ENCODE measurements at places on chromosomes 6 and 20.

GRCh38 chr20:49490689-49491088 lies 8.2 kb upstream of the KCNB1 start:
- DNase-seq: no peak

- no peak for DNase-seq
Observed at GRCh38 chr6:84575264-84575663, 189.1 kb downstream of the TBX18 start.

DNA sequence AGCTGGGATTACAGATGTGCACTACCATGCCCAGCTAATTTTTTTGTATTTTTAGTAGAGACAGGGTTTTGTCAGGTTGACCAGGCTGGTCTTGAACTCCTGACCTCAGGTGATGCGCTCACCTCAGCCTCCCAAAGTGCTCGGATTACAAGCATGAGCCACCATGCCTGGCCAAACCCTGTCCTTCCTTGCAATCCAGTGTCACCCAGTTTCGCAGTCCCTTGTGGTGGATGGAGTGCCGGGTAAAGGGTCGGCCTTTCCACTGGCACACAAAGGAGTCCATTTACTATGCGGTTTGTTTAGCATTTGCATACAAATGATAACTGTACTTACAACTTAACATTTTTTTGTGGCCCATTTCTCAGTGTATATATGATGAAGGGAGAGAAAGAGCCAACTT lies 99.3 kb upstream of the TIAM2 start:
- DNase-seq: no peak

DNA sequence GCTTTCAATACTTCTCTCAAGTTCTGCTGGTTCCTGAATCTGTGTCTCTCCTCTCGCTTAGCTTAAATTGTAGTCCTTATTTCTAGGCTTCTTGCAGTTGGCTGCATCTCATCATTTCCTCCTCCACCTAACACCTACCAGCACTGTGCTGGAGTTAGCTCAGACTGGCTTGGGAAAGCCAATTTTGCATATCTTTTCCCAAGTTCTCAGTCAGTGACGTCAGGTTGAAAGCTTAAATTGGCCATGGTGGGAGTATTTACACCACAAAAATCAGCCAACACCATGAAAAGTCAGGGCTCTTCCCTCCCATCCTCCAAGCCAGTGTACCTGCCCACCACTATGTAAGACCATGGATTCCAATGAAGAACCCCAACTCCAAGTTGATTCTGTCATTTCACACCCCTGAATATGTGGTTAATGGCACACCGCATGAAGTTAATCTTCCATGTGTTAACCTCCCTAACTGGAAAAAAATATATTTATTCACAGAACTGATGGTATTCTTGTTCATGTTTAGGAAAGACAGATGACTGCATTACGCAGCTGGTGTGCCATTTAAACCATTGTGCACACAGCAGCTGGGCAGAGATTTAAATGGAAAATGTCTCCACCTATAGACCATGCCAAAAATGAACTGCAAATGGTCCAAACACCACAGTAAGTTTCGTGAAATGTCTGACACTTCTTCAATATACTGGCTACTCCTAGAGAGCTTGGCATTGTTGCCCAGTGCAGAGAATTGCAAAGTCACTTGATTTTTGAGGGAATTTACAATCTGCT lies 274.1 kb upstream of the MAP3K7 start:
- DNase-seq: no peak

DNA sequence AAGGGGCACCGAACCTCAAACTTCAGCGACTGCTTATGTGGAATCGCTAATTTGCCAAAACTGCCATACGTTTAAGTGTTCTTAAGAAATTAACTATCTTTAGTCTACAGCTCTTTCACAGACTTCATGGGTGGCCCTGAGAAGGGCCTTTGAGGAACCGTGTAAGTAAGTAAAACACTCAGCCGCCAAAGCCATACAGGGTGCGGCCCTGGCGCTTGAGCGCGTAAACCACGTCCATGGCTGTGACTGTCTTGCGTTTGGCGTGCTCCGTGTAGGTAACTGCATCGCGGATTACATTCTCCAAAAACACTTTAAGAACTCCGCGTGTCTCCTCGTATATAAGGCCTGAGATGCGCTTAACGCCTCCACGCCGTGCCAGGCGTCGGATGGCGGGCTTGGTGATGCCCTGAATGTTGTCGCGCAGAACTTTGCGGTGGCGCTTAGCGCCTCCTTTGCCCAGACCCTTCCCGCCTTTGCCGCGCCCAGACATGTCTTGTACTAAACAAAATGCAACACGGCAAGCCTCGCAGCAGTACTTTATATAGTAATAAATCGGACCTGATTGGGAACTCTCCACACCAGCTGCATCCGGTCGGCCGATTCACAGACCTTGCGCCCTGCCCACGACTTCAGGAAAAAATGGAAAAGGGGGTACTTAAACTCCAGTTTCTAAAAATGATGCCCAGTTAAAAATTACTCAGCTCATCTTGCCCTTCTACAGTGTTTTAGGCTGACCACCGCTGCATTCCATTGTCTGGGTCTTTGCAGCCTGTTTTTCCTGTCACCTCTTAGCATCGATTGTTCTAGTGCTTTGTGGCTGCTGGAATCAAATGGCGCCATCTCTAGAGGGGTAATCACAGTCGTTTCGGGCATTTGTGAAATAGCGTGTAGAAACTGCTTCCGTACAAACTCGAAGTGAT lies 38.9 kb downstream of the OR2B2 start:
- peak; percentile 82 for DNase-seq

DNA sequence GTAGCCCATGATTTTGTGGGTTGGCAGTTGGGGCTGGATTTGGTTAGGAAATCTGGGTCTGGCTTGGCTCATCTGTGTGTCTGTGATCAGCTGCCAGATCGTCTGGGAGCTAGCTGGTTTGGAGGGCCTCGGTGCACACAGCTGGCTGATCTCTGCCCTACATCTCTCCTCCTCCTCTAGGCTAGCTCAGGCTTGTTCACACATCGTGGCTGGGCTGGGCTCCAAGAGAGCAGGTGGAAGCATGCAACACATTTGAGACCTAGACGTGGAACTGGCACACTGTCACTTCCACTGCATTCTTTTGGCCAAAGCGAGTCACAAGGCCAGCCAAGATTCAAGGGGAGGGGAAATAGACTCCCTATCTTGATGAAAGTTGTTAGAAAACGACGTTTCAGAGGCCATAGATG lies 15.9 kb downstream of the NDUFAF5 start:
- DNase-seq: no peak

DNA sequence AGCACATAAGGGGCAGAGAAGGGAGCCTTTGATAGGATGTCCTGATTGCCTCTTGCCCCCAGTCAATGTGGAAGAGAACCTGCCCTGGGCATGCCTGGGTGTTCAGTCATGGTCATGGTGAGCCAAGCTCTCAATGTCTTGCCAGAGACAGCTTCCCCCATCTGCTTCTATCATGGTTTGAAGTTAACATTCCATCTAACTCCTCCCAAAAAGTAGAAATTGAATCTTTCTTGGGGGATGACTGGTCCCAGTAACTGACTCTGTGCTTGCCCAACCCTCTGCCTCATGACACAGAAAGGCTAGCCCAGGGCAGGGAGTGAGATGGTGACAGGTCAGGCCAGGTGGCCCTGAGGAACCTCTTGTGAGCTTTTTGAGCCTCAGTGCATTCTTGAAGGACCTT lies 60.1 kb downstream of the ADTRP start:
- no peak for DNase-seq

GRCh38 chr6:160979061-160979708 lies 12.4 kb upstream of the MAP3K4 start:
- DNase-seq: no peak

DNA sequence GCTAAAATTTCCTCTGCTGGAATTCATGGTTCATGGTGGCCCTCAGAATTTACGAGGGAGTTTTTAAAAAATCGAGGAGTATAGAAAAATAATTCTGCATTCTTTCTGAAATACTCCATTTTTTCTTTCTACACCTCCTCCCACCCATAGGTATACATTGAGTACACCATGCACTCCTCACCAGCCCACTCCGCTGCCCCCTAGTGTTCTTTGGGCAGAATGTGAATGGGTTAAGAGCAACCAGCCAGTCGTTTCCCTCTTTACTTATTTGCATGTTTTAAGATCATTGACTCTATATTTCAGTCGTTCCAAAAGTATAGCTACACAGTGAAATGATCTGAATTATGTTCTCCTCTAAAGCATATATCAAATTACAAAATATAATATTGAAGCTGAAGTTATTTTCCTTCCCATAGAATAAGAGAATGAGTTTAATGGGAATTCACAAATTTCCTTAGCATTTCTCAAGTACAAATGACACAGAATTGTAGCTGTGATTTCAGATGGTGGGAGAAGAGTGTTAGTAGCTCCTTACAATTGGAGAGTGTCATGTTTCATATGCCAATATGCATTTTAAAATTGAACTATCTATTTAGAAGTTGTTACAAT lies 977.7 kb upstream of the SLC35B3 start:
- no peak for DNase-seq

- no peak for DNase-seq
Observed at GRCh38 chr6:163386329-163386908, 28.1 kb upstream of the QKI start.

DNA sequence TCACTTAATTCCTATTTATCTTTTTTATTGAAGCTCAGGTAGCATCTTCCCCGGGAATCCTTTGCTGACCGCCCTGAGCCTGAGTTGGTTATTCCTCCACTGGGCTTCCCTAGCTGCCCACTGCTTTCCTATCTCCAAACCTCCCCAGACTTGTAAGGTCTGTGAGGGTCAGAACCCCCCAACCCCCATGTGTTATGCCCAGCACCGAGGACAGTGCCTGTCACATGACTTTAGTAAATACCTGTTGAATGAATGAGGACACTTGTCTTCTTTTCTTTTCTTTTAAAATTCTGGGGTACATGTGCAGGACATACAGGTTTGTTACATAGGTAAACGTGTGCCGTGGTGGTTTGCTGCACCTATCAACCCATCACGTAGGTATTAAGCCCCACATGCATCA lies 105.9 kb downstream of the UST start:
- DNase-seq: no peak

- no peak for DNase-seq
Observed at GRCh38 chr6:43911354-43912115, 141.5 kb downstream of the VEGFA start.

DNA sequence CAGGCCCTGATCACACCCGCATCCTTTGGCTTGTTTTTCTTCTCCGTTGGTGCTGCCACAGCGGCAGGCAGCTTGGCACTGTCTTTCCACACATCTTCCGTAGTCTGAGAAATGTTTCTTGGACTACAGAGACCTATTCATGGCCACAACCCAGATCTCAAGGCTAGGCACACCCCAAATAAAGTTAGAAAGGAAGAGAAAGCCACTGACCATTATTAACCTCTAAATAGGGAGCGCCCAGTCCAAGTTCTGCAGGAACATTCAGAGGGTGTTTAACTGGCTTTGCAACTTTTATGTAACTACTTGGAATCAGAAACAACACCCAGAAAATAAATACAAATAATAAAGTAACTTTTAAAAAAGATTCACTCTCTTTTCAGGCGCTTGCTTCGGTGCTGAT lies 124.8 kb upstream of the NEDD9 start:
- DNase-seq: no peak

GRCh38 chr6:37668251-37668650 lies 29.4 kb downstream of the MDGA1 start:
- no peak for DNase-seq

GRCh38 chr6:28490205-28490890 lies 25.2 kb downstream of the GPX6 start:
- no peak for DNase-seq

DNA sequence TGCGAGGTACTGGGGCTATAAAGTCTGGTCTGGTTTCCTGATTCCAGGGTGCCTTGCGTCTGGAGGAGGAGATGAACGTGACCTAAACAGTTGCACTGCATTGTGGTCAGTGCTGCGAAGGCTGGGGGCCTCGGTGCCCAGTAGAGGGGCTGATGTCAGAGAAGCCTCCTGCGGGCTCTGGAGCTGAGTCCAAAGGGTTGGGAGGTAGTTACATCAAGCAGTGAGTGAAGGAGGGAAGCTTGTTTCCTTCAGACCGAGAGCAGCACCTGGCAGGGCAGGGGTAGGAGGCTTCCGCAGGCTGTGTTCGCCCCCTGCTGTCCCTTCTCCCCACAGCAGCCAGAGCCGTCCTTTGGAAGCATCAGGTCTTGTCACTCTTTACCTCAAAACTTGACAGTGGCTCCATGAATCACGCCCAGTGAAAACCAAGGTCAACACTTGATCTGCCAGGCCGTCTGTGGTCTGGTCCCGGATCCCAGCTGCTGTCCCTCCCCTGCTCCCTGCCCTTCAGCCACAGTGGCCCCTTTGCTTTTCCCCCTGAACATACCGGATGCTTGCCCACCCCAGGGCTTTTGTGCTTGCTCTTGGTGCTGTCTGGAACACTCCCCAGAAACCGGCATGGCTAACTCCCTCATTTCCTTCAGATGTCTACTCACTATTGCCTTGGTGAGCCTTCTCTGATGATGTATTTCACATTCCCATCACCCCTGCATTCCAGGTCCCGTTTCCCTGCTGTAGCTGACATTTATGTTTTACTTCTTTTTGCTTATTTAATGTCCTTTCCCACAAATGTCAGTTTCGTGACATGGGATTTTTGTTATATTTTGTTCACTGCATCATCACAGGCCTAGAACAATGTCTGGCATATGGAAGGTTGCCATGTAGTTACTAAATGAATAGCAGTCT lies 7.0 kb downstream of the DYNLRB1 start:
- DNase-seq: no peak

GRCh38 chr20:6577451-6577850 lies 190.0 kb upstream of the BMP2 start:
- no peak for DNase-seq

GRCh38 chr6:123360359-123360758 lies 276.4 kb downstream of the TRDN start:
- DNase-seq: no peak

- DNase-seq: no peak
Observed at GRCh38 chr6:31826793-31827285, 699 bp upstream of the HSPA1B start.

GRCh38 chr20:17936761-17937732 lies 31.5 kb downstream of the SNX5 start:
- DNase-seq: no peak

DNA sequence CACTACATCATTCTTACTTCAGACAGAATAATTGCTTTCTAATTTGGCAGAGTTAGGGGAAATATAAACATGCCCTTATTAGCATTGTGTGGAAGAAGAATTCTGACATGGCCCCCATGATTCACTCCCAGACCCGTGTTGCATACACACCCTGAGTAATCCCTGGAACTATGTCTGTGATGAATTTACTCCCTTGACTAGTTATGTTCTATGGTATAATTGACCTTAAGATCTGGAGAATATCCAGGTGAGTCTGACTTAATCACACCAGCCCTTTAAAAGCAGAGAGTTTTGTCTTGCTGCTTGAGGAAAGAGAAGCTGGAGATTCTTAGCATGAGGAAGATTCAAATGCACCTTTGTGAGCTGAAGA lies 262.9 kb downstream of the SOX4 start:
- no peak for DNase-seq

DNA sequence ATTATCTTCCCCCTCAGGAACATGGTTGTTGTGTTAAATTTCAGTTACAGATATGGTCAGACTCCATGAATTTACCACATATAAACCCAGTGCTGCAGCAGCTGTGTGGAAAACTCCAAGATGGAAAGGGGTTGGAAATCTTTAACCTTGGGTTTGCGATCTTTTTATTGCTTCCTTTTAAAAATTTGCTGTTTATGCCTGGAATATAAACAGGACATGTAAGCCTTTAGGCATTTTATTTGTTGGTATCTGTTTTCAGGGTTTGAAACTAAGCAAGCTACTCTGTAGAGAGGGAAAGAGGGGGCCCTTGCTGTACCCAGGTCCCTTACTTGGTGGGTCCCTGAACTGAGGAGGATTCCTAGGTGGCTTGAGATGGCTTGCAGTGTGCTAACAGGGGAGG lies 778 bp downstream of the PKIG start:
- no peak for DNase-seq

GRCh38 chr6:43901733-43902230 lies 131.8 kb downstream of the VEGFA start:
- DNase-seq: no peak

- DNase-seq: no peak
Observed at GRCh38 chr6:88914180-88914579, 49.2 kb downstream of the RNGTT start.

Data from NCI-H1930 (cell line).